ENCODE measurements at places on chromosomes 5 and 9.
A peak's percentile ranks its signal among the peaks of the same experiment; 100 is the strongest.

DNA sequence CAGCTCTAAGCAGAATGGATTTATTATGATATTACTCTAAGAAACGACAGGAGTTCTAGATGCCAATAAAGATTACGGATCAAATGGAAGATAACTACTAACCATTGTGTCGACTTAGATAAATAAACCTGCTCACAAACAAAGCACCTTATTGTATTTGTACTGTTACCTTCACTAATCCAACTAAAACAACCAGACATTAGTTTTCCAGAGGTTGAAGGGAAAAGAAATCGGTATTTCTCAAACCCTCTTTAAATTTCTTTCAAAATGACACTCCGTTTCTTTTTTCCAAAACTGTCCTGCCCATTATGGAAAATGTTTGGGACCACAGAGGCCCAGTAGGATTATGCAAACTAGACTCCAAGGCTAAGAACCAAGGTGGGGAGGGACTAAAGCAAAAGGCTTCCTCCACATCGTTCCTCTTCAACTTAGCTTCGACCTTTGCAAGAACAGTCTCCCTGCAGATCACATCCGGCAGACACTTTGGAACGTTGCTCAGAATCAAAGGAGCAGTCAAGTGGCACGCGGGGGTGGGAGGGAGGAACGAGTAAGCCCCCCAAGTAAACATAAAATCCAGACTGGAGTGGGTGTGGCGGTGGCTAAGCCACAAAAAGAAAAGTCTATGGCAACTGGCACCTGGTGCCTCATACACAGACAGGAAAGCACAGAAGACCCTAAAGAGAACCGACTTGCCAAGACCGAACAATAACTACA lies 2.7 kb downstream of the MLLT3 start:
- peak; percentile 45 for DNase-seq

DNA sequence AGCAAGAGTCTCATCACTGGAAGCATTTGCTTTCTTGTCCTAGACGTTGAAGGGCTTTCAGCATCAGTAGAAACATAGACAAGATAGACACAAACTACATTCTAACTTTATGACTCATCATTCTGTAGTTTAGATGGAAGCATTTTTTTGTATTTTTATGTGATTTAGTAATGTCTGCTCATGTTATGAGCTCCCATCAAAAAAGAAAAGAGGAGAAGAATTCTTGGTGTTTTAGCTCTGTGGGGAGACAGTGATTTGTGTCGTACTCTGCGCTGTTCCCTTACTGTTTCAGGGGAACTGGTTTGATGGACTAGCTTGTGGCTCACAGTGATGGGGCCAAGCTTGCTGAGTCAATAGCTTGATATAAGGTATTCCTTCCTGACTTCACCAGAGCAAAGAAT lies 159.2 kb upstream of the WWC1 start:
- no peak for DNase-seq

- no peak for DNase-seq
These were observed 126.1 kb upstream of the NFIB start for GRCh38 chr9:14440062-14440461.

DNA sequence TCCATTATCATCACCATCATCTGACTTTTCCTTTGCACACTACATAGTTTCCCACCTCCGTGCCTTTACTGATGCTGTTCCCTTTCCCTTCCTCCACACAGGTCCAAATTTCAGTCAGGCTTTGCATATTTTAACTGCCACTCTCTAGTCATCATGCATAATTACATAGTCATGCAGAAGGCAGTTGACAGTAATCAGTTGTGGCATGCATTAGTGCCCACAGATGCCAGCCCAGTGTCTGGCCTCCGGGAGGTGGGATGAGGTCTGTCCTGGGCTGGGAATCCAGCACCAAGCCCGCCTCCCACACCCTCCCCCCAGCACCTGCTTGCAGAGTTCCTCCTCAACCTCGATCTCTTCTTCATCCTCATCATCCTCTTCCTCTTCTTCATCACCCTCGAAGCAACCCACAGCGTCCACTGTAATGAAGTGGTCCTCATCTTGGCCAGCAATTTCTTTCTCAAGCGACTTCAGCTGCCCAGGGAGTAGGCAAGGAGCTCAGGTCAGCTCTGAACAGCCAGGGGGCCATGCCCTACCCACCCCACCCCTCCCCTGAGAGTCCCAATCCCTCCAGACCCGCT lies 8.8 kb downstream of the BBLN start:
- no peak for DNase-seq

DNA sequence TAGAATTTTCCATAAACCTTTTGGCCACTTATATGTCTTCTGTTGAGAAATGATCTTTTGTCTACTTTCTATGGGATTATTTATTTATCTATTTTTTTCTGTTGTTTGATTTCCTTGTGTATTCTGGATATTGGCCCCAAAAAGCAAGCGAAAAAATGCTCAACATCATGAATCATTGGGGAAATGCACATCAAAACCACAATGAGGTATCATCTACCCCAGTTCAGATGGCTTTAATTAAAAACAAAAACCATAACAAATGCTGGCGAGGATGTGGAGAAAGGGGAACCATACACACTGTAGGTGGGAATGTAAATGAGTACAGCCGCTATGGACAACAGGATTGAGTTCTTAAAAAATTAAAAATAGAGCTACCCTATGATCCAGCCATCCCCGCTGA lies 125.0 kb upstream of the LPCAT1 start:
- DNase-seq, result no peak

DNA sequence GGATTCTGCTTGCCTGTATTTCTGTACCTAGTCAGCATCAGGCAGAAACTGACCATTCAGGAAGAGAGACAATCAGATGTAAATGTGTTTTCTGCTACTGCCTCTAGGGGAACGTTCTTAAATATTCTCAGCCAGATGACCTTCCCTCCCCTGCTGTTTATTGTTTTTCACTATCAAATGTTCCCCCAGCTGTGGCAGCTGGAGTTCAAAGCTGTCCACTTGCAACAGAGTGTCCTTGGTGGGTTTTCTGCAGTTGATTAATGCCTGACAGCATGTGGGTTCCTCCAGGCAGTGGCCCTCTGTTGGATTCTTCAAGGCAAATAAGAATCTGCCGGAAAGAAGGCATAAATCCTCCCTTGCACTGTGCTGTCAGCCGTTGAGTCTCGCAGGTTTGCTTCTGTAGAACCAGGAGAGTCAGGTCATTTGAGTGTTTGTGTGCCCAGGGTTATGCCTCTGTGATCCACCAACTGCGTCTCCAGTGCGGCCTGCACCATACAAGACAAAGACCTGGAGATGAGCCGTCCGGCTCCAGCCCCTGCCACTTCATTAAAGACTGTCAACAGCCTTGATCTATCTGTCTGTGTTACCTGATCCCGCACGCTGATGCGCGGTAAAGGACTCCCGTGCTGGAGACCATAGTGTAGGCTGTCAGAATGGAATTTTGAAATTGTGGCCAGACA lies 203.4 kb downstream of the GADD45G start:
- DNase-seq, result no peak

GRCh38 chr5:57595523-57595991 lies 112.9 kb upstream of the ACTBL2 start:
- no peak for DNase-seq

DNA sequence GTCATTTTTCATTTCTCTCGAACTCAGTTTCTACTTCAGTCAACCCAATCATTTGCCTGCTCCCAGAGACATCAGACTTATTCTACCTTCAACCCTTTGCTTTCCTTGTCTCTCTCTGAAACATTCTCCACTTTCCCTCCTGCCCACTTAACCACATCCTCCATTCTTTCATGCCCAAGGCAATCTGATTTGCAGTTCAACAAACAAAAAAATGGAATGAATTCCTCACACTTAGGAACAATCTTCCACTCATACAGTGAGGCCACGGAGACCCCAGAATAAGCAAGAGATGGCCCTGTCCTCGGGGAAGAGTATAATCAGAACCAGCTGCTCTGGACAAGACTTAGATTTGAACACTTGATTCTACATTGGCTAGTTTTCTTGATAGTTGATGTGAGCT lies 180.5 kb downstream of the RFK start:
- no peak for DNase-seq

- no peak for DNase-seq
These were observed 60.8 kb downstream of the MEGF10 start for GRCh38 chr5:127351418-127351817.
